ENCODE measurements at places on chromosomes 11 and 22.

DNA sequence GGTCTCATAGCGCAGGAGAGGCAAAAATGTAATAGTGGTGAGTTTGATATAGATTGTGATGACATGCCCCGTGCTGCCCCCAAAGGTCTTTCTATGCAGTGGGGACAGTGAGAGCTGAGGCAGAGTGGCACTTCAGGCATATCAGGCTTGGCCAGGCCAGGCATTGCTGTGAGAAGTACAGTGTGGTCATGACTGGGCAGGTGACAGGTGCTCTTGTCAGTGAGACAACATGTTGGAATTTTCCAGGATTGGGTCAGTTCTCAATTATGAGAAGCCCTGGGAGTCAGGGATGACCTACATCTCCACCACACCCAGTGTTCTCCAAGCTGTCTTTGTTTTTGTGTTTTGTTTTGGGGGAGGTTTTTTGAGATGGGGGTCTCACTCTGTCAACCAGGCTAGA lies 3.7 kb downstream of the SNAP29 start:
- DNase-seq: no peak

DNA sequence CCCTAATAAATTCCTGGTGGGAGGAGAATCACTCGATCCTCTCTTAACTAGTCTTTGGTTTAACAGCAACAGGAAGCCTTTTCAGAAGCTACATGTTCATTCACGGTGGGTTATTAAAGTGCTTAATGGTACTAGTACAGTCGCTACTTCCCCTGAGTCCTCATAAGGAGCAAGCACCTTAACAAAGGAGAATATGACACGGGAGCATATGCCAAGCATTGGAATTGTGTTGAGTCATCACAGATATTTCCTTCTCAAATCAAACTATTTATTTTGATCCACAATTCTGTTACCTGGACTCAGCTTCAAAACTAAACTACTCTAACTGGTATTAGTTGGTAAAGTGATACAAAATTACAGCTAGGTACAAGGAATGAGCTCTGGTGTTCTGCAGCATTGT lies 177.5 kb upstream of the CTSC start:
- no peak for DNase-seq

- DNase-seq: no peak
These were observed 4.4 kb downstream of the HINFP start for GRCh38 chr11:119125821-119126220.

GRCh38 chr11:11416502-11416901 lies 63.5 kb upstream of the CSNK2A3 start:
- DNase-seq: peak; percentile 5

GRCh38 chr11:122895563-122895962 lies 13.0 kb downstream of the JHY start:
- DNase-seq: no peak

GRCh38 chr11:67293090-67293489 lies 4.0 kb downstream of the ANKRD13D start:
- peak; percentile 57 for DNase-seq

DNA sequence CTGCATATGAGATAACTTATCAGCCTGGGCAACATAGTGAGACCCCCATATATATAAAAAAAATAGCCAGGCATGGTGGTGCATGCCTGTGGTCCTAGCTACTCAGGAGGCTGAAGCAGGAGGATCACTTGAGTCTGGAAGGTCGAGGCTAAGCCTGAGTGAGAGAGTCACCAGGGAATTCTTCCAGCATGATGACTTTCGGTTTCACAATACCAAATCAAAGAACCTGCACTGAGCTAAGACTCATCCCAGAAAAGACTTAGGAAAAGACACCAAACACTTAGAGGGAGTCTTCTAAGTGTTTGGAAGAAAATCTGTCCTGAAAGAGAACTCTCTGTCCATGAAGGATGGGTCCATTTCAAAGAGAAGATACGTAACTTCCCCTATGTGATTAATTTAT lies 12.7 kb downstream of the STK33 start:
- no peak for DNase-seq

DNA sequence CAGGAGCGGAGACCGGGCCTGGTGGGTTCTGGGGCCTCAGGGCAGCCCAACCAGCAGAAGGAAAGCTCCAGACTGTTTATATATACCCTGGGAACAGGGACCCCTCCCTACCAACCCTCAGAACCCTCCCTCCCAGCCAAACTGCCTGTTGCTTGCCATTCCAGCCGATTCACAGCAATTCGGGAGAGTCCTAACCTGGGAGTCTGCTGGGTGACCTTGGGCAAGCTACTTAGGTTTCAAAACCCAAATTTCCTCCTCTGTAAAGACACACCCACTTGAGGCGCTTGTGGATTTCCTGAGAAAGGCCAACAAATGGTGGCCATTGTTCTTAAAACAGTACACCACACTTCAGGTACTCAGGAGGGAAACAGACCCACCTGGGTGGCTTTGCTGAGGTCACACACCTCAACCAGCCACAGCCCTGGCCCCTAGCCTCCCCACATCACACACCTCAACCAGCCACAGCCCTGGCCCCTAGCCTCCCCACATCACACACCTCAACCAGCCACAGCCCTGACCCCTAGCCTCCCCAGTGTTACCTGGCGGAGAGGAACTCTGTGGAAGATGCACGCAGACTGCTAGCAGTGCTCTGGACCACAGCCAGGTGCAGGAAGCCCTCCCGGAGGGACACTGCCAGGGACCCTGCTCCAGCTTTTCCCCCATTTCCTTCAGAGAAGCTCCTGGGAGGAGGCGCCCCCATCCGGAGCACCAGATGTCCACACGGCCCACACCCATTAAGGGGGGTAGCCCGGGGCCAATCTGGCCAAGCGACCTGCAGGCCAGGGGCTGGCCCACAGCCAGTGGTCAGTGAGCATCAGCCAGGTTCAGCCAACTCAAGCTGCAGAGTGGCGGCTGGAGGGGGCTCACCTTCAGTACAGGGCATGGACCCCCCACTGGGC lies 6.2 kb downstream of the SHISA8 start:
- DNase-seq: peak; percentile 66

- DNase-seq: no peak
These were observed 23.1 kb downstream of the PIH1D2 start for GRCh38 chr11:112050721-112051120.

DNA sequence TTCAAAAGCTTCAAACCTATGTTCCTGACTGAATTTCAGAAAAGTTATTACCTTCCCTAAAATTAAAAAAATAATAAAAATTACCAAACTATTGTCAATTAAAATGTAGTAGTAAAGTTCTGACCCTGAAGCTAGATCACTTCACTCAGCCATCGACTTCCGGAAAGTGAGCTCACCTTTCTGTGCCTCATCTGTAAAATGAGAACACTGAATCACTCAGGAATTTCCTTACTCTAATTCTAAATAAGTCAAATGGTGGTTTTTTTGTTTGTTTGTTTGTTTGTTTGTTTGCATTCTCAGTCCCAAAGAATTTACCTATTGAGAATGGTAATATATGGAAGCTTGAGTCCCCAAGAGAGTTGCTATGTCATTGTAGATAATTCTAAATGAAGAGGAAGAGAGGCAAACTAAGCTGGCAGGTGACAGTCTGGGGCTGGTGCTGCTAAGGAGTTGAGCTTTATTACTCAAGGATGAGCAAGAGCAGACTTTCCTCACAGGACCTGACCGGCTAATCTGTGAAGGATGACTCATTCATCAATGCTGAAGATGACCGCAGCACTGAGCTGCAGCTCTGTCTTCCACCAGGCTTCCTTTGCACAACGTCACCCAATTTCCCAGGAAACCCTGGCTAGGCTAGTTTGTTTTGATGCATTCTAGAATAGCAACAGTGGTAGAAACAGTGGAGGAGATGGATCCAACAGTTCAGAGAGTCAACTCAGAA lies 248.8 kb downstream of the RAB38 start:
- DNase-seq: no peak

GRCh38 chr11:114398303-114398920 lies 1.9 kb downstream of the C11orf71 start:
- no peak for DNase-seq

GRCh38 chr11:86673055-86673843 lies 833 bp upstream of the ME3 start:
- DNase-seq: no peak

GRCh38 chr11:72534371-72535193 lies 100.3 kb upstream of the CLPB start:
- DNase-seq: no peak

- DNase-seq: peak; percentile 97
These were observed at the start of gene SCO2 for GRCh38 chr22:50525104-50525857. TSS of gene SCO2 (minus strand) at chr22:50525598. CDS start at chr22:50524411, 1,187 bp downstream.

DNA sequence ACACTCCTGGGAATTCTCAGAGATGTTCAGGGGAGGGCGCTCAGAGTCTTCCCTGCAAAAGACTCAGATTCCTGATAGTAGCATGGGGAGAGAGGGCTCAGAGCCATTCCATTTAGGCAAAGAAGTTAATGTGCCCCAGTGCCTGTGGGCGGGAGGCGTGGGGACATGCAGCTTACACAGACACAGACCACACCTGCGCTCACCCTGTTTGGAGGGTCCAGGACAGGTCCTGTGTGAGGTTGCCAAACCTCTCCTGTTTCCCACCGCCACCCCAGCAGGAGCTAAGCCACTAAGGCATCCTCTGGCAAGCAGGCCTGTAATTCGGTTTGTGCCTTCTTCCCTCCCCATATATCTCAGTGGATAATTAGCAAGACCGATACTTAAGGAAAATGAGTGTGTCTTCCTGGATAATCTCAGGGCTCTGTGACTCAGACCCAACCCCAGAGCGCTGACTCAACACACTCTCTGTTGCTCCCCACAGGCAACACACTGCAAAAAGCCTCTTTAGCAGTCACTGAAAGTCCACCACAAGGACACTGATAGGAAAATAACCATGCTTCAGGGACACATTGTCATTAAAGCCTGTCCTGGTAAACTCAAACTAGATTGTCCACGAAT lies 118.9 kb upstream of the LMO1 start:
- DNase-seq: no peak

- DNase-seq: no peak
These were observed 1.7 kb downstream of the FCHSD2 start for GRCh38 chr11:73140213-73141030.

GRCh38 chr11:91293119-91293518 lies 931.5 kb upstream of the FAT3 start:
- no peak for DNase-seq

GRCh38 chr11:102924851-102925380 lies 30.6 kb downstream of the MMP13 start:
- DNase-seq: peak; percentile 9

DNA sequence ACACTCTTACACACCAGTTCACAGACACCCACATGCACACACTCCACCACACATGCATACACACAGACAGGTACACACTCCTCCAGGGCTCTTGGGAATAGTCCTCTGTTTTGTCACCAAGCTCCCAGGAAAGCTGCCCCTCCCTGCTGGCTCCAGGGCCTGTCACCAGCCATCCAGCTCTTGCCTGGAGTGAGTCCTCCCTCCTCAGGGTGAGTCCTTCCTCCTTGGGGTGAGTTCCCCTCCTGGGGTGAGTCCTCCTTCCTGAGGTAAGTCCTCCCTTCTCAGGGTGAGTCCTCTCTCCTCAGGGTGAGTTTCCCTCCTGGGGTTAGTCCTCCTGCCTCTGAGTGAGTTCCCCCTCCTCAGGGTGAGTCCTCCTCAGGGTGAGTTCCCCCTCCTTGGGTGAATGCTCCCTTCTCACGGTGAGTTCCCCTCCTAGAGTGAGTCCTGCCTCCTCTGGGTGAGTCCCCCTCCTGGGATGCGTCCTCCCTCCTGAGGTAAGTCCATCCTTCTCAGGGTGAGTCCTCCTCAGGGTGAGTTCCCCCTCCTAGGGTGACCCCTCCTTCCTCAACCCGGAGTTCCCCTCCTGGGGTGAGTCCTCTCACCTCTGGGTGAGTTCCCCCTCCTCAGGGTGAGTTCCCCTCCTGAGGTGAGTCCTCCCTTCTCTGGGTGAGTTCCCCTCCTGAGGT lies 100.6 kb upstream of the FGF3 start:
- DNase-seq: no peak

DNA sequence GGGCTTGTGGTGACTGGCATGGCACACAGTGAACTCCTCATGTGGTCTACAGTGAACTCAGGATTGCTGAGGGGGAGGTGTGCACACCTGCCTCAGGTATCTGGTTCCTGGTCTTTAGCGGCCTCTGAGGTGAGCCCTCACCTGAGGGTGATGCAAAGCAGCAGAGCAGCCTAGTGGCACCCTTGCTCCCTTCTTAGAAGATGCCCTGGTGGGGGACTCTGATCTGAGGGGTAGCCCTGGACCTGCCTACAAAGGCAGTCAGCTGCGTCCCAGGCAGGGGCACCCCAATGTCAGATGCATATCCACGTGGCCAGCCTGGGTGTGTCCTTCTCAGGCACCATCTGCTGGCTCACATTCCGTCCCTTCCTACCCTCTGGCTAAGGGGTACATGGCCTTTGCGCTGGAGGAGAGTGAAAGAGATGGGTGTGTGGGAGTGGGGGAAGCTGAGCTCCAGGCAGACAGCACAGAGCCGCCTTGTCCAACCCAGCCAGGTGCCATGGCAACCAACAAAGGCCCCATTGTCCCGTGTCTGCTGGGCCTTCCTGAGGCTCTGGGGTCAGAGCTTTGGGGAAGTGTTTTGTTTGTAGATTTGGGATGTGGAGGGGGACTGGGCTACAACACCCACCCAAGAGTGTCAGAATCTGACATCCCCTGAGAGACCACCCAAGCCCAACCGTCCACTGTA lies 5.8 kb downstream of the PLEKHB1 start:
- no peak for DNase-seq

- no peak for DNase-seq
These were observed 55.3 kb downstream of the CACNA1I start for GRCh38 chr22:39625569-39626537.

DNA sequence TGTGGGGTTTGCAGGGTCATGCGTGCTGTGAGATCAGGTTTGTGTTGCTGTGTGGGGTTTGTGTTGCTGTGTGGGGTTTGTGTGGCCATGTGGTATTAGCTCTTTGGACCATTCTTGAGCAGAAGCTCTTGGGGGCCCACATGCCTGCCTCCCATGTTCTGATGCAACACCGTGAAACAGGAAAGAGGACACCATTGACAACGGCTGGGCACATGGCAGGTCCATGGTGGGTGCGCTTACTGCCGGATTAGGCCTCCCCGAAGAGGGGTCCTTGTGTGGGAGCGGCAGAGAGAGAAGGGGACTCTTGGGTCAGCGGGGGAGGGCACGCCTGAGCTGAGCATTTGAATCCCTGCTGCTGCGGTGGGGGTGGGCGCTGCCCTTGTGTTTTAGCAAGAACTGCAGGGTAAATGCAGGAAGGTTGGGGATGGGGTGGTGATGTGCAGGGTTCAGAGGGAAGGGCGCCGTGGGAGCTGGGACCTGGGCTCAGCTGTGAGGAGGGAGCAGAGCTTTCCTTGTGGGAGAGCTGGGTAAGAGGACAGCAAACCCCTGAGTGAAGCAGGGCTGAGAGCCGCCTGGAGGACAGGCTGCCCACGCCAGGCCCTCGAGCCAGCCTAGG lies 361.5 kb downstream of the TBC1D22A start:
- DNase-seq: no peak

GRCh38 chr11:8026982-8027381 lies 39.8 kb downstream of the EIF3F start:
- no peak for DNase-seq

DNA sequence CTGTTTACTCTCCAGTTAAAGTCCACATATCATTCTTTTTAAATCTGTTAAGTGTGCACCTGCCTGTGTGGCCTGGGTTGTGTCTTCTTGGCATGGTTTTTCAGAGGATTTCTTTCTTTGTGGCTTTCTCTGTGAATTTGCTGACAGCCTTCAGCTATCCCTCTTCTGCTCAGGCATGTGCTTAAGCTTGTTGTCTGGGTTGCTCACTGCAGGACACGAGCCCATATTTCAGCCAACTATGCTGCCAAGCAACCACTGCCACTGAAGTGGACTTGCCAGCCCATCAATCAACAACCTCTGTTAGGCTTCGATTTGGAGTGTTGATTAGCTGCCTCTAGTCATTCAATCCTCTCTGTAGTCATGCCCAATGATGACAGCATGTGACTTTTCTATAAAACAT lies 18.4 kb downstream of the OR51I2 start:
- DNase-seq: no peak
